ENCODE measurements at places on chromosomes 1 and 21.

- no peak for DNase-seq
These were observed 256.7 kb upstream of the KIAA0040 start for GRCh38 chr1:175449306-175449705.

DNA sequence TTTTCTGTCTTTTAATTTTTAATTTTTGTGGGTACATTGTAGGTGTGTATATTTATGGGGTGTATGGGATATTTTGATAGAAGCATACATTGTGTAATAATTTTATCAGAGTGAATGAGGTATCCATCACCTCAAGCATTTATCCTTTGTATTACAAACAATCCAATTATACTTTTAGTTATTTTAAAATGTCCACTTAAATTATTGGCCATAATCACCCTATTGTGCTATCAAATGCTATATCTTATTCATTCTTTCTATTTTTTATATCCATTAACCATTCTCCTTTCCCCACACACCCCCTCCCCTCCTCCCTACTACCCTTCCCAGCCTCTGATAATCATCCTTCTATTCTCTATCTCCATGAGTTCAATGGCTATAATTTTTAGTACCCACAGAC is 70.2 kb upstream of the TSHB start:
- no peak for DNase-seq

DNA sequence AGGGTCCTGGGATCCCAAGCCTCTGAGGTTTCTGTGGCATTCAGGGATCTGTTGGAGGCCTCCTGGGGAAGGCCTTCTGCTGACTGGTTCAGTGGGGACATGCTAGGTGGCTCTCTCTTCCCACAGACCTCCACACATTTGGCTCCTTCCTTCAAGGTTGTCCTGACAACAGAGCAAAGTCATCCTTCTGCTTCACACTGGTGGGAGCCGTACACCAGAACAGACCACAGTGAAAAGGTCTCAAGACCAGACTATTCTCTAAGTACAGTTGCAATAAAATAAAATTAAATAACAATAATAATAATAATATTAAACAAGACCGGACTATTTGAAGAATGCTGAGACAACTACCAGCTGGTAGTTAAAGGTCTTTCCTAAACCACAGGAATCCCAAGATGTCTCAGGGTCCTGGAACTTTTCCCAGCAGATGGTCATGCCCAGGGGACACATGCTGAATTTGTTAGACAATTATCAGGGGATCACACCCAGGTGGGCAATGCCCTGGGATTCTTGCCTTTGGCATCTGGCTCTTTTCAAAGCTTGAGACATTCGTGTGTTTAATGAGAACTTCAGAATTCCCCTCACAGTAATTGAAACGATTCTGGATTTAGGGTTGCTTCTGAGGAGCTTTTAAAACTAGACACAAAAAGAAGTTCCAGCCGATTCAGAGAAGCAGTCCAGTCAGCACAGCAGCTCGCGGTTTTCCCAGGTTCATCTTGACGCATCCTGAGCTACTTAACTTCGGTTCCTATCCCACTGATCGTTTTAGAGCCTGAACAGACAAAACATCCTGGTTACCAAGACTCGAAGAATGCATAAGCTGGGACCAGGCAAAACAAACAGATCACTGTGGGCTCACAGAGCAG is 22.9 kb downstream of the HTR1D start:
- no peak for DNase-seq

GRCh38 chr1:112508278-112509004 is at the start of gene WNT2B:
Gene WNT2B (plus strand): TSS chr1:112508965. CDS start chr1:112509263, 298 bp downstream.
- DNase-seq: no peak

- no peak for DNase-seq
These were observed 37.4 kb upstream of the ZBTB40 start for GRCh38 chr1:22414244-22414751.
